Urinary bladder (tissue), 4 donors: ENCODE measurements at places on chromosomes 7 and 10.

- DNase-seq = no peak
Measured at GRCh38 chr7:52498366-52498765, 537.1 kb upstream of the POM121L12 start.

DNA sequence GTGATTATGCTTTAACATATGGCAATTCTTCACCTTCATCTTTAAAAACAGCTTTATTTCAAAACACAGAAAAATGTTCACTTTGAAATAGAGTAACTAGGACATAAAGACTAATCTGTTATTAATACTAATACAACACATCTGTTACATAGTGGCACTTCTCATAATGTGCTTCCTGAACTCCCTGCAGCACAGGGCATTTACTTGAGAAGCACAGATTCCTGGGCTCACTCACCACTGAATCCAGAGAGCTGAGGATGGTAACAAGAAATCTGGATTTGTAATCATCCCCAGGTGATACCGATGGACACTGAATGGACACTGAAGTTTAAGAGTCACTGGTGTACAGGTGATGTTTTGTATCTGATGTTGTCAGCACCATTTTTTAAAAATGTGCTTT is 96.1 kb downstream of the COL28A1 start:
- no peak for DNase-seq

GRCh38 chr7:83347945-83348444 is 185.3 kb upstream of the PCLO start:
- DNase-seq = no peak

- DNase-seq = no peak
Measured at GRCh38 chr10:110151467-110151866, 55.9 kb upstream of the MXI1 start.

DNA sequence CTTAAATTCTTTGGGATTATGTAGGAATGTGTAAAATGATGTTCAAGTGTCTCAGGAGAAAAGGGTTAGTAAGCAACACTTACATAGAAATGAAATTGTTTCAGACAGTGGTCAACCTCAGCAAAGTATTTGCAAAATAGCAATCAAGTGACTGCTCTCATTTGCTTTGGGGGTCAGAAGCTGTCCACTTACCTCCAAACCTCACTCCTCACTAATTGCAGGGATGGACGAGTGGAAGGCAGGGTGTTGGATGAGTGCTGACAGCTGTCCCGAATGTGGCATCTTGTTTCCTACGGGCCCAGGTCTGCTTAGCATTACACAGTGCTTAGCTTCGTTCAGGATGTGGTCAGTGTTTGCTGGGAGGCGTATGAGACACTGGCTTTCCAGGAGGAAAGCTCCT is 437.0 kb downstream of the SUGCT start:
- no peak for DNase-seq

- DNase-seq = no peak
Measured at GRCh38 chr7:33422825-33423645, 293.7 kb downstream of the BBS9 start.

DNA sequence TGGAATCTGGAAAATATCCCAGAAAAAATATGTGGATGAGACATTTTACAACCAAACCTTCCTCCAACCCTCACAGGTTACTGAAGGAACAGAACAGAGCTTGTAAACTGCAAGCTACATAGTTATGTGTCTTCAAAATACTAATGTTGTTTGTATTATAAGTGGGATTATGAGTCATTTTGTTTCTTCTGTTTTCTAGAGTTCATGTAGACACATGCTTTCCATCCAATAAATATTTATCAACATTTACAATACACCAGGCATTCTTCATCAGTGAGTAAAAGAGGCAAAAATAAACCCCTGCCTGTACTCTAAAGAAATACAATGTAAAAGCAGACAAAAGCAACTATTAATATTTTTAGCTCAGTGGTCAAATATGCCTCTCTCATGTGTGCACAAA is 38.0 kb upstream of the TES start:
- DNase-seq = no peak

DNA sequence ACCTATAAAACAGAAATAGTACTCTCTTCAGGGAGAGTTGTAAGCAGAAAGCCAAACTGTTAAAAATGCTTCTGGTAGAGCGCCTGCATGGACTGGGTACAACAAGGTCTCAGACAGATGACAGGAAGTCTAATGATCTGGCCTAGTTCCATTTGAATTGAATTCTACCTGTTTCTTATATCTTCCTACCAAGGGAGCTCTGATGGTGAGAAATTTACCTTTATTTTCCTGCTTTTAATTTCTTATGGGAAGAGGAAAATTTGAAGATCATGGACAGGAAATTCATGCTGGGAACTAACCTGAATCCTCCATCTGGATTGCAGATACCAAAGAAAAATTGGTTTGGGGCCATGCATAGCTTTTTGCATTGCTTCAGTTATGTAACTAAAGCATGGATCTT is 63.3 kb downstream of the BMPER start:
- DNase-seq = no peak

DNA sequence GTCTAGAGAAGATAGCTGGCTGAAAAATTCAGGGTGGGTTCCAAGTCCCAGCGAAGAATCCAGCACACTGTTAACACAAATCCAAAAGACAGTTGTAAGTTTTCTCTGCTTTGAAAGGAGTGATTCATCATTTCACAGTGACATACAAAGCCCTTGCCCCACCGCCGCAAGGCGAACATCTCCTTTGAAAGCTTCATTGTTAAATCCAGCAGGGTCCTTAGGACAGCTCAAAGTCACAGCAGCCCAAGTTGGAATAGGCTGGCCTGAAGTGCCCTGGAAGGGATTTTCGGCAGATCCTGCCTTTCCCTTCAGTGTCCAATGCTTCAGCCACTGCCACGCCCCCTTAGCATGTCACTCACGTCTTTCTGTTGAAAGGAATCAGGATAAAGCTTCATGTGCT is 526.1 kb downstream of the CALN1 start:
- DNase-seq = no peak

DNA sequence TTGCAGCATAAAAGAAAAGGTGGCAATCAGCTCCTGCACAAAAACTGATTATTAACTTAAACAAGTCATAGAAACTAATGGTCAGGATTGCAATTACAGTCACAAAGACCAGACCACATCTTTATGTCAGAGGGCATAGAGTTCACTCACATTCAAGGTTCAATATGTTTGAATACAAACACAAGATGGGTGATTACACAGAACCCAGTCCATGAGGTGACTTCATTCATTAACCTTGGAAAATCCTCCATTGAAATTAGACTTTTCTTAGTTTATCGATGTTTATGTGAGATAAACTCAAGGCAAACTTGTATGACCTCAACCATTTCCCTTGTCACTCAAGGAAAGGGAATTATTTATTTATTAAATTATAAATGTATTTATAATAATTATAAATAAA is 388.6 kb upstream of the LRRTM3 start:
- no peak for DNase-seq

DNA sequence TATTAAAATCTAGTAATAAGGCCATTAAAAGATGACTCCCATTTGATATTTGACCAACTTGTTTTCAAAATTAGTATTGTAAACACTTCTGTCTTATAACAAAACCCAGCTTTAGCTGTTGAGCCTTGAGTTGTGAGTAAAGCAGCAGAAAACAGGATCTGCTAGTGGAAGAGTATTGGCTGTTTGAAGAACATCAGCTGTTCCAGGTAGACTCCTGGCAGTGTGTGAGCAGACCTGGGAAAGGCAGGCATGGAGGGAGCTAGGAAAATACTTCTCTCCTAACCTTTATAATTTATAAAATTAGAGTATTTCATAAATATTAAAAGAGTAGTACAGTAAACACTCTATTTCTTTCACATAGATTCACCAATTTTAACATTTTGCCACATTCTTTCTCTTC is 29.0 kb downstream of the KAT6B start:
- no peak for DNase-seq

DNA sequence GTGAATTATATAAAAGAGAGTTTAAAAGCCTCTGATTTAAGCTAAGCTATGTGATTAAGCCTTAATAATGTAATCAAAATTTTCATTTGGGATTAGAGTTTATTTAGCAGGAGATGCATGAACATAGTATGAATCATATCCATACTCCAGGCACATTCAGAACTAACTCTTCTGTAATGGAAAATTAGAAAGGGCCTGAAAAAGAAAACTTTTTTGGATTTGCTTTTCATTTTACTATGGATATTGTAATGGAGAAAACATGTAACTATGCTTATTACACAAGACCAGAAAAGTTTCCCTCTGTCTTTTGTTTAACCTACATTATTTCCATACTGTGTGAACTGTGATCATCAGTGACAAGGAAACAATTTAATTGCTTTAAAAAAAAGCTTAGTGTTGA is 22.0 kb downstream of the TES start:
- DNase-seq = no peak

- no peak for DNase-seq
Measured at GRCh38 chr10:31584098-31584631, 265.1 kb downstream of the ZEB1 start.

GRCh38 chr10:113732160-113732881 is 19.2 kb upstream of the PLEKHS1 start:
- DNase-seq = no peak

- no peak for DNase-seq
Measured at GRCh38 chr7:151677581-151678226, 158.0 kb upstream of the RHEB start.

GRCh38 chr7:55085511-55086412 is 66.9 kb downstream of the EGFR start:
- no peak for DNase-seq

DNA sequence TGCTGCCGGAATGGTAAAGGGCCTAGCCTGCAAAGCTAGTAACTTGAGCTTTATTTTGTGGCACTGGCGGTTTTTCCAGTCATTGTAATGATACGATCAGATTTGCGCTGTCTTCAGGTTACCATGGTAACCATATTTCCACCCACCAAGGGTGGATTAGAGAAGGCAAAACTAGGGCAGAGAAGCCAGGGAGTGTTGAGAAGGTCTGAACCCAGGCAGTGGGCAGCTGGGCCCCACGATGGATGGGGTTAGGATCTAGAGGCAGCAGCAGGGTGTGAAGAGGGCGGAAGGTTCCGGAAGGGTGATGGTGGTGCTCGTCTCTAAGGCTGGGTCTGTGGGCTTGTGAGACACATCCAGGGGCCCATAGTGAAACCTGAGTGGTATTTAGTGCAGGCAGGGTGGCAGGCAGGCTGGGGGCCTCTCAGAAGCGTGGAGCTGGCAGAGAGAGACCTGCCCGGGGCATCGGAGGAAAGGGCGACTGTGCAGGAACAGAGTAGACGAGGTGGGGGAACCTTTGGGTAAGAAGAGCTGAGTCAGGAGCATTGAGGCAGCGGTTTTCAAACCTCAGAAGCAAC is 87.9 kb upstream of the GTF2I start:
- no peak for DNase-seq

GRCh38 chr10:44478040-44478439 is 93.1 kb upstream of the CXCL12 start:
- DNase-seq = no peak

DNA sequence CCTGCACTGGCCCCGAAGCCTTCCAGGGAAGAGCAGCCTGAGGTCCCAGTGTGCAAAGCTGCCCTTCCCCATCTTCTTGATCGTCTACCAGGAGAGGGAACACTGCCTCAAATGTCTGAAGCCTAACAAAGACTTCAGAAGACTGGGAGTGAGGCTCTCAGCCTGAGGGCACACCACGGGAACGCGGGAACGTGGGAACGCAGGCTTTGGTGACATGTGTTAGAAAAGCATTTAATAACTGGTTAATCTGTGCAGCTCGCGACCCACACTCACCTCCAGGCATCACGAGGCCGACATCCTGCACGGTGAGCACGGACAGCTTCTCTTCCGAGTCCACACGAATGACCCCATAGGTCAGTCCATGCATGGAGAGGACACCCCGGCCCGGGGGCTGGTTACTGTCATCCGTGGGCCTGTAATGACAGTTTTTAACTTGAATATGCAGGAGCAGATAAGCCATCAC is 234.0 kb downstream of the ZMYND11 start:
- DNase-seq = no peak

- DNase-seq = no peak
Measured at GRCh38 chr10:25393621-25394020, 218.8 kb downstream of the GPR158 start.

GRCh38 chr7:13016036-13016581 is 328.7 kb downstream of the ARL4A start:
- no peak for DNase-seq

DNA sequence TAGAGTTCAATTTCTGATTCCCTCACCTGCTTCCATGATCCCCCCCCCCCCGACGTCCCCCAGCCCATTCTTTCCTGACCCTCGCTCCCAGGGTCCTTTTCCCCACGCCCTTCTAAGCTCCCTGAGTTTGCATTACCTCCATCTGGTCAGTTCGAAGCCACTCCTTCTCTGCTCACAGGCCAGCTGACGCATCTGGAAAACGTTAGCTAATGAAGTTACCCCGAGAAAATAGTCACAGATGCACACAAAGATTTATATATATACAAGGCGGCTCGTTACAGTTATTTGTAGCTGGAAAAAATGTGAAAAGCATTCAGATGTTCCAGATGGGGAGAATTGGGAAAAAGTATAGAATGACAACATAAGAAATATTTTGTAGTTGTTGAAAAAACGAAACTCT is 630.0 kb upstream of the FOXK1 start:
- peak; percentile 21 for DNase-seq

DNA sequence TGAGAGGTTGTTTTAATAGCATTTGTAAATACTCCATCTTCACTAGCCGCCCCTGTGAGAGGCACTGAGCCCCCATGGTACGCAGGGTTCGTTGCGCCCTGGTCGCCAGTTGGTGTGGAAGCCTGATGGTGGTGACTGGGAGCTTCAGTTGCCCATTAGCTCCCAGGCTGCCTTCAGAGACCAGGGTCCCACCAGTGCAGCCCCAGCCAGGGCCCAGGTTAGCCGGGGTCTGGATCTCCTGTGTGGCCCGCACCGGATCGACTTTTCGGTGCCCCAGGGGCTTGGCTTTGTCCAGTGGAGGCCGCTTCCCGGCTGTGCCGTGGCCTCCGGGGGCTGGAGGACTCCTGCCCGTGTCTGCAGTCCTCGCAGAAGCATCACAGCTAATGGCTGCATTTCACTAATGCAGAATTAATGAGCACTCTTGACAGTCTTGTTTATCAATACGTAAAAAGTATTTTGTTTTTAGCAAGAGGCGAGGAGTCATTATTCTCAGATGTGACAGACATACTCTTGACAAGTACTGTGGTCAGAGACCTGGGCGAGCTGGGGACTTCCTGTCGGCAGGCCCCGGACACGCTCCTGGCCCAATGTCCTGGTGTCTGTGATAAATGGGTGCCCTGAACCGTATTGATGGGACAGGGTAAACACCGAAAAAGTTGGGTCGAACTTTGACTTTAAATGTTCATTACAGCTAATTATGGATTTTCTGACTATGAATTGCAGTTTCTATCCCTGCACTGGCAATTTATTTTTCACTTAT is 99.8 kb downstream of the NKX6-2 start:
- no peak for DNase-seq

- no peak for DNase-seq
Measured at GRCh38 chr7:114720725-114721124, 201.2 kb upstream of the MDFIC start.

GRCh38 chr7:7773334-7774309 is 55.2 kb upstream of the RPA3 start:
- DNase-seq = no peak

GRCh38 chr10:70833601-70834000 is 17.9 kb downstream of the SGPL1 start:
- DNase-seq = no peak
